Mammary microvascular endothelial cell (primary cell): ENCODE measurements at places on chromosomes 6 and 20. TPM values are rescaled to one million over a fixed set of nuclear protein-coding genes. Genes with fewer than 3 reads are reported as not detected.

Gene KHDC1L
- not detected in 2 replicates for total RNA-seq

Gene TFAP2A
- not detected in 2 replicates for total RNA-seq

Gene ARHGAP40
- 0.59 and 0.87 TPM in 2 replicates for total RNA-seq

Gene WFDC12
- total RNA-seq = not detected in 2 replicates

Gene PTCRA
- total RNA-seq = 5.4 TPM in 1 of 2 replicates, not detected in the other

Gene SRSF12
- total RNA-seq = 0.10 and 0.13 TPM in 2 replicates

Gene IL22RA2
- total RNA-seq = not detected in 2 replicates

Gene SPTLC3
- 0.33 and 0.89 TPM in 2 replicates for total RNA-seq

Gene MYB
- not detected in 2 replicates for total RNA-seq

Gene CPNE5
- total RNA-seq = 2.3 and 3.3 TPM in 2 replicates
